ENCODE measurements at places on chromosomes 3 and 15.
A peak's percentile ranks its signal among the peaks of the same experiment; 100 is the strongest.

- no peak for DNase-seq
Measured at GRCh38 chr15:57503051-57503702, 88.5 kb upstream of the MYZAP start.

DNA sequence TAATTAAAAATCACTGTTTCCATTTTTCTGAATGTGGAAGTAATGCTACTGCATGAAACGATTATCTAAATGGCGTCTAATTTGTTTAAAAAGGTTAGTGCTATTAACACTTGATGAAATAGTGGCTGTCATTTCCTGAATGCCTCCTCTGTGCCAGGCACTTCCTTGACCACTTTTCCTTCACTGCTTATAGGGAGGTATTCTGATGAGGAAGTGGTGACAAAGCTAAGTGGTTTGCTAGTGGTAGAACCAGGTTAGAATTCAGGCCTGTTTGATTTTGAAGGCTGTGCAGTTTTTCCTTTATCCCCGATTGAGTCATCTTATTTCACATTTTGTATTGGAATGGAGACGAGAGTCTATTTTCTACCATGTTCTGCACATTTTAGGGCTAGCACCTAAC, 119.0 kb downstream of the USP13 start:
- DNase-seq: no peak

DNA sequence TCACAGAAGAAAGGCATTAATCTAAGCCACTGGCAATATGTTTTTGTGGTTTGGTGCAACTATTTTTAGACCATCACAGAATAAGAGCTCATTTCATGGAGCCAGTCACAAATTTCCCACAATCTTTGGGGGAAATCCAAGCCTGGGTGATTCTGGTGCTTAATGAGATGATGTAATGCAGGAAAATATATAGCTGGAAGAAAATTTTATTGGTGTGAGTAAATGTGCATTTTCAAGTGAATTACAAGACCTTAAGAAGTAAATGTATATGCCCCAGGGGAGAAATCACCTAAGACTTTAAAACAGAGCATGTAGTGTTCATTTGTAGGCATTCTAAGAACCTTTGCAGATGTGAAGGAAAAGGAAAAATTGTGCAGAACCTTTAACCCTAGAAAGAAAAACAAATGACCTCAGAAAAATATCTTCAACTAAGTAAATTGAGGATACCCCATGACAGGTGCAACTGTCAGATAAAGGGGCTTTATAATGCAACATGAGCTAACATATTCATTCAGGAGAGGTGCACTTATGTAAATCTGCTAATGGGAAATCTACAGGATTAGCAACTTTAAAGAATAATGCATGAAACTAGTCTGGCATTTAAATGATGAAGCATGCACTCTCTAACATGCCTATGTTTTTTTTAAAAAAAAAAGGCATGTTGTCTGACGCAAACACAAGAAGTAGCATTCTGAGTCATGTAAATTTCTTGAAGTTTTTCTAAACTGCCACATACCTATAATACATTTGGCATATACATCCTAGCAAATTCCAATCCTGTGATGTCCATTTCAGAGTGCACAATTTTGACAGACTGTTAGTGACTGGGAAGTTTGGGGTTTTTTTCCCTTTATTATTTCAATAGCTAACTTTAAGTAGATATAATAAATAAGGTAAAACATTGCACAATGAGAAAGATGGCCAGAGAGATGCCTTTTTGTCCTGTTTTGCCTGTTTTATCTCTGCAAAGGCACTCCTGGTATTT, 105.1 kb downstream of the MEX3B start:
- DNase-seq: peak; percentile 19

DNA sequence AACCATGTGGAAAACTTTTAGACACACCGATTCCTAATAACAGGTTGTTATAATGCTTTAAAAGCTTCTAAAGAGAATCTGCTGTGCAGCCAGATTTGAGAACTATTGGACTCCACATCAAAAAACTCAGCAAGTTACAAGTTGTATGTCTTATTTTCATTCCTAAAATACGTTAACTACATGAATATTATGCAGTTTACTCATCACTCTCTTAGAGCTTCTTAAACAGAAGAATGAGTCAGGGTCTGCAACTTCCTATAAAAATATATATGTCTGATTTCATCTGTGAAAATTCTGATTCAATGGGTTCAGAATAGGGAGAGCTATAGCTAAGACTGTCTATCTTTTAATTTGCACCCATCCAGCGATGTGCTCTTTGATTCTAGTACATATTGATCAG, 244.2 kb upstream of the EPHA3 start:
- DNase-seq: no peak

- DNase-seq: no peak
Measured at GRCh38 chr3:67564008-67564407, 90.4 kb downstream of the SUCLG2 start.

DNA sequence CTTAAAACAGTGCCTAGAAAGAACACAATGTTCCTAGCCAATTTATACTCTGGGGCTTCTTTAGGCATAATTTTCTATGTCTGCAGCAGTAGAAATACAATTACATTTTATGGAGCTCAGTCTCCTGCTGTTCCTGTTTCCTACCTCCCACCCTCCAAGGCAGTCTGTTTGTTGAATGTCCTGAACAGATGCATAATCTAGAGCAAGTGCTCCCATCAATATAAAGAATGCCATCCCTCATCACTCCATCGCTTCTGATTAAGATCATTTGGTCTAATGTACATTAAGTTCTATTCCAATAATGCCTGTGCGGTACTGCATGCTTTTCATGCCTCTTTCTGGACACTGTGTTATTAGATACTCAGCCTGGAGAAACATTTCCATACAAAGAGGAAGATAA, 869.8 kb upstream of the CFAP20DC start:
- DNase-seq: no peak

GRCh38 chr15:59797756-59798604, 108.9 kb upstream of the BNIP2 start:
- DNase-seq: no peak

DNA sequence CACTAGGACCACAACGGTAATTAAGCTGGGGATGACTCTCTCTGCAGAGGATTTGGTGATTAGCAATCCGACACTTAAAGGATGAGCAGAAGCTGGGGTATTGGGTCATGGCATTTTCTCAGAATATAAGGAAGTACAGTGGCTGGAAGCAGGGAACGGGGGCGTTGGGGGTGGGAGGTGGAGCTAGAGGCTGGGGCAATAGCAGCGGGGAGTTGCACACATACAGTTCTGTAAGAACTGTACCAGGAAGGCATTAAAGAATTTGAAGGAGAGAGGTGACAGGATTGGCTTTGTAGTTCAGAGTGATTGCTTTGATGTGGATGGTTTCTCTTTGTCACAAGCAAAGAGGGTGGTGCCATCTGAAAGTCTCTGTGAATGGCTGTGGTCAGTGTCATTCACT, 28.2 kb downstream of the PSMD6 start:
- DNase-seq: no peak

DNA sequence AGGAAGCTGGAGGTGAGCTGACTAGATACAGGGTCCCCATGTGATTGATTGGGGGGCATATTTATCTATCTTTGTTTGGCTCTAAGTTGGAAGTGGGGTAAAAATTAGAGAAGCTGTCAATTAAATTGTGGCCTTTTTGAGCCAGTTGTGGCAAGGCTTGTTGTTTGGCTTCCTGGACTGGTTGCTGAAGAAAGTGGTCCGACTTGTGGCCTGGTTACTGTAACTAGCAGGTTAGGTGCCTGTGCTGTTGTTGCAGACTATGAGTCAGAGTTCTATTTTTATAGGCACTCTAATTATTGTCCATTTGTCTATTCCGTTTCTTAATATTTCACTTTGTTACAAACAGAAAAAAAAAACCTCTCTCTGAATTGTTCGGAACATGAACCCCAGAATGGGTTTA, 129.1 kb upstream of the CNTN6 start:
- DNase-seq: no peak

GRCh38 chr3:52256159-52256558, 10.6 kb downstream of the PPM1M start:
- no peak for DNase-seq

DNA sequence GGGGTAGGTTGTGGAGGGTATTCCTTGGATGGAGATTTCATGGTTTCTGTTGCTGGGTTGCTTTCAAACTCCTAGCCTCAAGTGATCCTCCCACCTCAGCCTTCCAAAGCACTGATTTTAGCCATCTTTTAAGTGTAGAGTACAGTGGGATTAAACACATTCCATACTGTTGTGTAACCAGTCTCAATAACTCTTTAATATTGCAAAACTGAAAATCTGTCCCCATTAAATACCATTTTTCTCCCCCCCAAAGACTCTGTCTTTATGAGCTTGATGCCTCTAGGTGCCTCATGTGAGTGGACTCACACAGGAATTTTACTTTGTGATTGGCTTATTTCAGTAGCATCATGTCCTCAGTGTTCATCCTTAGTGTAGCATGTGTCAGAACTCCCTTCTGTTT, 74.7 kb upstream of the ATP10A start:
- DNase-seq: no peak

DNA sequence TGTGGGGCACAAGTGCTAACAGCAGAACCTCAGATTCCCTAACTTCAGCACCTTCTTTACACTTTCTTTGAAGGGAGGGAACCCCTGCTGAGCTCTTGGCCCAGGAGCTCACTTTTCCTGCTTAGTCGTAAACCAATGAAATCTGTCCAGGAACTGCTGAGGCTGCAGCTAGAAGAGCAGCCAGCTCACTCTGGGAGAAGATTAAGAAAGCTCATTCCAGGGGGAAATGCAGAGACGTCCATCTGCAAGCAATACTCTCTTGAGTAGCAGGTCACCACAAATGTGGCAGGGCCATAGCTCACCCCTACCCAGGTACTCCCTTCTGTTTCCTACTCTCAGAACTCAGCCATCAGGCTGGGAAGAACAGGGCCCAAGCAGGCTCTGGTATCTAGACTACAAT, 103.3 kb downstream of the WDR76 start:
- peak; percentile 36 for DNase-seq

DNA sequence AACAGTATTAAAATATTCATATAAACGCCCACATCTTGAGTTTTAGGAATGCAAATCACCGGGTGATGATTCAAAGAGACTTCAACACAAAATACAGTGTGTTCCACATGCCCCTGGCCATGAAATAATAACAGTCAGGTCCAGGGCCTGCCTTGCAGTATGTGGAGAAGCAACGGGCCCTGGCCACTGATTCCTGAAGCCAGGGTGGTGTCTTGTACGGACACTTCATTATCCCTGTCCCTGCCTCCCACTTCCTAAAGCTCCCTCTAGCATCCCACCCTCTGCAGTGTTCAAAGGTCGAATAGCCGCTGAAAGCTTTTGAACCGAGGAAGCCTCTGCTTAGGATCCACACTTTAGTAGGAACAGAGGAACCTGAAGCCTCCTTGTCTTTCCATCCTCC, 50.4 kb upstream of the PCSK6 start:
- DNase-seq: no peak

- DNase-seq: no peak
Measured at GRCh38 chr15:69766156-69766555, 313.5 kb downstream of the RPLP1 start.

DNA sequence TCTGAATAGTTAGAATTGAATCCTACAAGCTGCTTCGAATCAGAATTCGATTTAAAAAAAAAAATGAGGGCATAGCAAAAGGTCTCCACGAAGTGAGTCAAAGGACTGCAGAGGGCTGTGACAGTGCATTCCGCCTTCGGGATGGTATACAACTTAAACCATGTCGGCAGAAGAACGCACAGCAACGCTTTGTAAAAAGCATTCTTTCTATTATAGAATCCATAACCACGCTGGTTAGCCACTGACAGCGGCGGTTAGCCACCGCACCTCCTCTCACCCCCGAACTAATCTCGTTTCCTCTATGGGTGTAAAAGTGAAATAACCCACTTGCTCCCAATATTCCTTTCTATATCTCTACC, 664 bp upstream of the PIK3CA start:
- DNase-seq: no peak

GRCh38 chr15:63291507-63291906, 14.1 kb downstream of the APH1B start:
- DNase-seq: peak; percentile 70

DNA sequence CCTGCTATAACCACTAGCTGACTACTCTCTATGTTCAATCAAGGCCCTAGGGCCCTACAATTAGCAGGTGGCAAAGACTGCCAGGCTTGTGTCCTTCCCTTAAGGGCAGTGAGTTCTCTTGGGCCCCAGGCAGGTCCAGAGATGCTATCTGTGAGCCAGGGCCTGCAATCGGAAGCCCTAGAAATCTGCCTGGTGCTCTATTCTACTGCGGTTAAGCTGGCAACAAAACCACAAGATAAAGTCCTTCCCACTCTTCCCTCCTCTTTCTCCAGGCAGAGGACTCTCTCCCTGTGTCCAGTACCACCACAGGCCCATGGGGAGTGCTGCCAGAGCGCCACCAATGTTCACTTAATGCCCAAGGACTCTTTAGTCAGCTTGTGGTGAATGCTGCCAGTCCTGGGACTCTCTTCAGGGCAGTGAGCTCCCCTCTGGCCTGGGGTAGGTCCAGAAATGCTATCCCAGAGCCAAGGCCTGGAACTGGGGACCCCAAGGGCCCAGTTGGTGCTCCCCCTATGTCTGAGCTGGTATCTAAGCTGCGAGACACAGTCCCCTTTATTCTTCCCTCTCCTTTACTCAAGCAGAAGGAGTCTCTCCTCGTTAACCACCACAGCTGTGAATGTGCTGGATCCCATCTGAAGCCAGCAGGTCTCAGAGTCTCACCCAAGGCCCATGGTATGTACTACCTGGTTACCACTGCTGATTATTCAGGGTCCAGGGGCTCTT, 34.7 kb downstream of the XXYLT1 start:
- no peak for DNase-seq

- DNase-seq: peak; percentile 26
Measured at GRCh38 chr3:122947738-122948137, 79.8 kb downstream of the SEMA5B start.

DNA sequence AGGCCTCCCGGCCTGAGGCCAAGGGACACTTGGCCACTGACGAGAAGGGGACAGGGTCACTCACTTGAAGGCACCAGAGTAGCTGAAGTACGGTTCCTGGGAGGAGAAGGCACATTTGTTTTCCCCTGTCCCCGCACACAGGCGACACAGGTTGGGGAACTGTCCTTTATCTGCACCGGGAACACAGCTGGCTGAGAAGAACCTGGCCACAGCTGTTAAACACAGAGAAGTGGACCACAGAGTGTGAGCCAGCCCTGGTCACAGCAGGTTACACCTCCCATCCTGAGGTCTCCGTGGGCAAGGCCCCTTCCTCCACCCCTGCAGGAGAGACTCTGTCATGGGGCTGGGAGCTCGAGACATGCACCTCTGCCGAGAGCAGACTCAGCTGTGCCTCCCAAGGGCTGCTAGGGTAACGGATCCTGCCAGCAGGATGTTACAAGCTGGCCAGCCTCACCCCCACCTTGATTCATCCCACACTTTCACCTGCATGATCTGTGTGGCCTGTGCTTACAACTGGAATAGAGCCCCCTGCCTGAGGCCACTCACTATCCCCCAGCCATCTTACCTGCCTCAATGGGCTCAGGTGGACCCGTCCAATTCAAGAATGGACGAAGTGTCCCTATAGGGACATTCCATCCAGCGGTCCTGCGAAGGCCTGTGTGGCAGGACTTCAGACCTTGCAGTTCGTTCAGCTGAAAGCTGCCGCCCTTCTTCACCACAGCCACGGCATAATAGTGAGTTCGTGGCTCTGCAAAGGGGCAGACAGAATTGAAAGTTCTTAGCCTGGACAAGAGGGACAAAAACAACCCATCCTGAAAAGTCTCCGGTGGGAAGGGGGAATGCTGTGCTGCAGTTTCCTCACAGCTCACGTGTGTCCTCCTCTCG, 9.2 kb downstream of the LTF start:
- DNase-seq: no peak

Measured in amniotic epithelial cell (primary cell).